Right lung (tissue), 10 donors: ENCODE measurements at places on chromosomes 16 and 17. TPM values are rescaled to one million over a fixed set of nuclear protein-coding genes. Genes with fewer than 3 reads are reported as not detected.

GRCh38 chr16:22979038-22979437 is 165.1 kb downstream of the HS3ST2 start:
- DNase-seq = no peak

DNA sequence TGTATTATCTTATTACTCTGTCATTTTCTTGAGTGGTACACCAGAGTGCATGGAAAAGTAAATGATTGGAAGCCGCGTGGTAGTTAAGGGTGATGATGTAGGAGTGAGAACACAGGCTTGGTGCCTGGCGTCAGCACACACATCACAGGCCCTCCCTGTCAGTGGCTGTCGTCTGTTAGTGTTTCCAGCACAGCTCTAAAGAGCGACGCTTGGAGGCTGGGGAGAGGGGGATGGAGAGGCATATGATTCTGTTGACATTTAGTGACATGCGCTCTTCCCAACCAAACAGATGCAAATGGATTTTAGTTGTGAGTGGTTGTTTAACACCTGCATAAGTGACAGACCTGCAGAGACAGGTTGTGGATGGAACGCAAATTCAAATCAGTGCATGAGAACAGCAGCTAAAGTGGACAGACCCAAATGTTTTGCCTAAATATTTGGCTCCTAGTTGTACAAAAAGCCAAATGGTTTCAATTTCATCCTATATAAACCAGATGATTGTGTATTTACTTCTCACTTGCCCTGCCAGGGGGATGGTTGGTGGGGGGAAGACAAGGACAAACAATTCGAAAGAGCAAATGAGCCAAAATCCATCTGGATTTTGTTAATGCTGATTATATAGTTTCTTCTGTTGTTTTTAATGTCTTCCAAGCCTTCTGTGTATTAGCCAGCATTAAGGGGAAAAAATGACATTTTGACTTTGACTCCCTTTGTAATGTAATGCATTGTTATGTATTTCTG is 222.3 kb downstream of the WWOX start:
- DNase-seq = peak; percentile 46

- DNase-seq = no peak
These were observed 165.8 kb downstream of the CHD9 start for GRCh38 chr16:53220585-53220984.

DNA sequence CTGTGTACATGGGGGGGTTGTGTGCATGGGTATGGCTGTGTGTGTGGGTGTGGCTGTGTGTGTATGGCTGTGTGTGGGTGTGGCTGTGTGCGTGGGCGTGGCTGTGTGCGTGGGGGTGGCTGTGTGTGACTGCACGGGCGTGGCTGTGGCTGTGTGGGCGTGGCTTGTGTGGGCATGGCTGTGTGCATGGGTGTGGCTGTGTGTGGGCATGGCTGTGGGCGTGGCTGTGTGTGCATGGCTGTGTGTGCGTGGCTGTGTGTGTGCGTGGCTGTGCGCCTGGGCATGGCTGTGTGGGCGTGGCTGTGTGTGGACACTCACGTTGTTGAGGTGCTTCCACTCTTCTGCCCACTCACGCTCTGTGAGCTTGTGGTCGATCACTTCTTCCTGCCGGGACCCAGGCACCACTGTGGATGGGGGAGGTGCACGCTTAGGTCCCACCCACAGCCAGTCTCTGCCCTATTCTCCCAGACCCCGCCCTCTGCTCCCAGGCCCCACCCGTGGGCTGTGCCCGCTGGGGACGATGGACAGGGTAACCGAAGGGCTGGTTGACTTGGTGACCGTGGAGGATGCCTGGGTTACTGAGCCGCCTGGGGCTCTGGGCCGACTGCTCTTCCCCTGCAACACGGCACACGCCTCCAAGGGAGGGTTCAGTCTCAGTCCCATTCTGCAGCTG is 16.0 kb upstream of the PABPN1L start:
- no peak for DNase-seq

GRCh38 chr17:63095459-63095858 is 129.4 kb downstream of the TANC2 start:
- DNase-seq = no peak

DNA sequence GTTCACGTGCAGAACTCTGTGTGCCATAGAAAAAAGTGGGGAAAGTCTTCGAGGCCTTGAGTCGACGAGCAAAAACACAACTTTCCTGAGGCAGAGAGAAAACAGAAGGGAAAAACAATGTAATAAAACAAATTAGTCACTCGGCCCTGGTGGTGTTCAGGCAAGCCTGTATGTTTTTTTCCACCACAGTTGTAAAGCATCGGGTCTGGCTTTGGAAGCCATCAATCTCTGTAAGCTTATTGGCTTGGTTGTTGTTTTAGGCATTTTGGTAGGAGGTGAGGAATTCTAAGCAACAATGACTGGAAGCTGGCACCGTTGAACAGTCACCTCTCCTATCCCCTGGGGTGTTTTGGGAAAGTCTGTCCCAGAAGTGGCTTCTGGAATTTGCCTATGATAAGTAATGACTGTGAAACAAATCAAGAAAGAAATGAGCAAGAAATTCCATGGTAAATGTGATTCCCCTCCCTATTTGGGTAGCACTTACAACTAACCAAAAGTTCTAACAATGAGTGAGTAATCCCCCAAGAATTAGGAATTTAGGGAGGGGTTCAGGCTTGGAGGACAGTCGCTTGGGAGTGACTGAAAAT is 2.8 kb downstream of the CDH13 start:
- DNase-seq = no peak

DNA sequence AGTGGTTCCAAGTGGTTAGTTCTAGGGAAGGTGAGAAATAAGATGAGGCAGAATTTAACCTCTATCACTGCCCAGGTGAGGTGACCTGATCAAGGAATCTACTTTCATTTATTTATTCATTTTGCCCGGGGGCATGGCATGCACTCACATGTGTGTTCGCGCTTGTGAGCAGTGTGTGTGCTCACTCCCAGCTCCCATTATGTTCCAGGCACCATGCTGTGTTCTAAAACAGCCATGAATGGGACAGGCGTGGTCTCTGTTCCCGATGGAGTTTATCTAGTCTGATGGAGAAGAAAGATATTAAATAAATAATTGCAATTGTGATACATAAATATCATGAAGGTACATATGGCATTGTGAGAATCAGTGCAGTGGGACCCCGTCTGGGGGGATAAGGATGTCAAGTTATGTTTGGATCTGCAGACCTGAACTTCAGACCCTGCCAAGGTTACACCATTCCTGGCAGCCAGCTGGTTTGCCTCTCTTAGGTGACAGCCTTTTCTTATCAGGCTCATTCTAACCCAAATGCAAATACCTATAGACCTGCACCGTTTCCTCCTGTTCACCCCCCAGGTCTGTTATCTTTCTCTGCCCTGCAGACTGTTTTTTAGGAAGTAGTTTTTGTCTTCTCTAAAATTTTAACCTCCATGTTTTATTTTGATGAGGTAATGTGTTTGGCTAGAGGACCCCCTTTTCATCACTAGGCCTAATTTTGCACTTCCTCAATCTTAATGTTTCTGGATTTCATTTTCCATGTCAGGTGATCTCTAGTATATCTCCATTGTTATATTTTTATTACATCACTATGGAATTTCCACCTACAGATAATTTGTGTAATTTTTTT is 11.8 kb downstream of the CYB5B start:
- no peak for DNase-seq

DNA sequence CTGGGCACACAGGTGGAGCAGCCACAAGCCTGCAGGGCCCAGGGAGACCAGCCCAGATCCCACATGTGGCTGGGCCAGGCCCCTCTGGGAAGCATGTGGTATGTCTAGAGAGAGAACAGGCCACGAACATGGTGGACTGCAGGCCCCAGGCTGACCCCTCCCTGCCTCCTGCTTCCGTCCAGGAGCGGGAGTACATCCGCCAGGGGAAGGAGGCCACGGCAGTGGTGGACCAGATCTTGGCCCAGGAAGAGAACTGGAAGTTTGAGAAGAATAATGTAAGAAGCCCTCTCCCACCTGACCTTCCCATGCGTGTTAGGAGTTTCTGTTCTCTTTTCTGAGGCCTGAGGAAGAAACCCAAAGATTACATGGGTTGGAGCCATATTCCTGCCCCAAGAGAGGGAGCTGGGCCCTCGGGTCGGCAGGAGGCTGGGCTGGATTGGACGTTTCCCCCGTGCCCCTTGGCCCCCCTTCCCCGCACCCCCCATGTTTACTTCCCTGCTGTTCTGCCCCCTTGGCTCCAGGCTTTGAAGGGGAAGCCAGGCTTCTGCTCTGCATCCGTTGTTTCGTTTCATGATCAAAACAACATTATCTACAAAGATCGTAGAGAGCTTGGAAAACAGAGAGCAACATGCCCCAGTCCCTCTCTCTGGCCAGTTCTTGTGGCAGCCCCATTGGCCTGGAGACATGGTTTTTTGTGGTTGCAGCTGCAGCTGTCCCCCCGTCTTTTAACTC is 5.7 kb upstream of the TCAP start:
- no peak for DNase-seq

- DNase-seq = no peak
These were observed 85.3 kb upstream of the C16orf82 start for GRCh38 chr16:26981266-26981938.

DNA sequence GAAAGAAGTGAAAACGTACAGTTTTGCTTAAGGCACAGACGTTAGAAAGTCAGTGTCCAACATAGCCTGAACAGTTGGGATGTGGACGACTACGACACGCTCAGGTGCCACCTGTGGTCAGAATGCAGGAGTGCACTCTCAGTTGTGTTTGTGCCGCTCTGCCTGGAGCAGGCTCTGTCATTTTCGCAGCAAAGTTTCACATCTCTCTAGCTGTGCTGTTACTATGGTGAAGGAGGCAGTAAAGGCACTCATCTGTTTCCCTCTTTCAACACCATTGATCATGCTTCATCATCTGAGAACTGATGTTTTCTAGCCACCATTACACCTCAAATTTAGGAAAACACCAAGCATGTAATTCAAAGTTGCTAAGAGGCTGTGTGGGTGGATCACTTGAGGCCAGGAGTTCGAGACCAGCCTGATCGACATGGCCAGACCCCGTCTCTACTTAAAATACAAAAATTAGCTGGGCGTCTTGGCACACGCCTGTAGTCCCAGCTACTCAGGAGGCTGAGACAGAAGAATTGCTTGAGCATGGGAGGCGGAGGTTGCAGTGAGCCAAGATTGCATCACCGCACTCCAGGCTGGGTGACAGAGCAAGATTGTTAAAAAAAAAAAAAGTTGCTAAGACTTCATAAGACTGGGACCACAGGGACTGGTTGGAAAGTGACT is 44.9 kb upstream of the DNAJA2 start:
- DNase-seq = no peak

- peak; percentile 8 for DNase-seq
These were observed 167.7 kb upstream of the KCNJ16 start for GRCh38 chr17:69907132-69907847.

- no peak for DNase-seq
These were observed 139.4 kb downstream of the C16orf78 start for GRCh38 chr16:49513040-49513439.

DNA sequence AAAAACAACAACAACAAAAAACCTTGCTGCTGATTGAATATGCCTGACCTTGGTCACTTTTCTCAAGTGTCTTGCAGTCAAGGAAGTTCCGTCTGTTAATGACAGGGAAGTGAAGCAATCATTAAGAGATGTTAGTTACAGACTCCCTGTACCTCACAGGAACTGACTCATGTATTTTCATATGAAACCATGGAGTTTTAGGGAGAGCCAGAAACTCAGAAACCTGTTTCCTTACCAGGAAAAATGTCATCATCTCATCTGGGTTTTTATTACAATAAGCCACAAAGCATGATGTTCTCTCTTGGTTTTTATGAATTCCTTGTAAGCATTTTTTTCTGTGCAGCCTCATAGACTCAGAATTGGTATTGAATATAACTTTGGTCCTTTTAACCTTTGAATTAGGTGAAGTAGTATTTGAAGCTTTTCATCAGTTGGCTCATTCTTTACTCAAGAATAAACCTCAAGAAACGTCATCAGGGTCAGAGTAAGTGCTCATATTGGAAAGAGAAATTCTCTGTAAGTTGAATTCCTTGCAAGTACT is 10.3 kb downstream of the LYRM1 start:
- no peak for DNase-seq

DNA sequence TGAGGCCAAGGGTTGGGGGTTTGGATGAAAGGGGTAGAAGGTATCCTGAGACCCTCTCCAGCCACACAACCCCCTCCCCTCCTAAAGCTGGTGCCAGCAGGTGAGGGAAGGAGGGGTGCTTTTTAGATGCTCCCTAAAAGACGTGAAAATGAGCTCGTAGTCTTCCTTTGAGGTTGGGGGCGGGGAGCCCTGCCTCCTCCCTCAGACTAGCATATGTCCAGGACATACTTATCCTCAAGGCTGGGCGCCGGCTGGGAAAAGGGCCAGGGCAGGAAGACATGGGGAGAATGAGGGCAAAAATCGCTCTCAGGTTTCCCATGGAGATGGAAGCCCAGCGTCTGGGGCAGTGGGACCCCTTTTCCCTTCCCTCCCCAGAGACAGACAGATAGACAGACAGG is 26.7 kb downstream of the SRCIN1 start:
- no peak for DNase-seq

DNA sequence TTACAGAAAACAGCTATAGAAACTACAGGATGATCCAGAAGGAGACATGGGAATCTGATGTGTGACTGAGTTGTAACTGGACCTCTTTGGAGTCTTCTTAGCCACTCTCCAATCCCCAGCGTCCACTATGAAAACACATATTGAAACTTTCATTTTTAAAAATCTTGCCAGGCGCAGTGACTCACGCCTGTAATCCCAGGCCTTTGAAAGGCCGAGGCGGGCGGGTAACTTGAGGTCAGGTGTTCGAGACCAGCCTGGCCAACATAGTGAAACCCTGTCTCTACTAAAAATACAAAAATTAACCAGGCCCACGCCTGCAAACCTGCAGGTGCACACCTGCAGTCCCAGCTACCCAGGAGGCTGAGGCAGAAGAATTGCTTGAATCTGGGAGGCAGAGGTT is 53.3 kb downstream of the HIC1 start:
- no peak for DNase-seq

The UTP4 gene
- 47.2 TPM for polyA plus RNA-seq

The TBC1D3 gene
- not detected for polyA plus RNA-seq

The C16orf96 gene
- 0.33 TPM for polyA plus RNA-seq

The TRIM72 gene
- polyA plus RNA-seq = 0.13 TPM

The KRT32 gene
- polyA plus RNA-seq = not detected

The TAC4 gene
- polyA plus RNA-seq = 0.53 TPM

The SDR42E2 gene
- polyA plus RNA-seq = 0.14 TPM

The ZNF624 gene
- 10.0 TPM for polyA plus RNA-seq

The TMEM100 gene
- 20.8 TPM for polyA plus RNA-seq

The AP1G1 gene
- polyA plus RNA-seq = 76.5 TPM

The PIRT gene
- polyA plus RNA-seq = 0.05 TPM

The PRCD gene
- polyA plus RNA-seq = 6.2 TPM

The CCL17 gene
- polyA plus RNA-seq = not detected

The PYY gene
- polyA plus RNA-seq = 0.29 TPM

The CHST6 gene
- 1.6 TPM for polyA plus RNA-seq
